Activated gamma-delta T cell treated with Interleukin-2 at 50 U/mL for 16 hours (primary cell): ENCODE measurements at places on chromosomes 2 and 18.

DNA sequence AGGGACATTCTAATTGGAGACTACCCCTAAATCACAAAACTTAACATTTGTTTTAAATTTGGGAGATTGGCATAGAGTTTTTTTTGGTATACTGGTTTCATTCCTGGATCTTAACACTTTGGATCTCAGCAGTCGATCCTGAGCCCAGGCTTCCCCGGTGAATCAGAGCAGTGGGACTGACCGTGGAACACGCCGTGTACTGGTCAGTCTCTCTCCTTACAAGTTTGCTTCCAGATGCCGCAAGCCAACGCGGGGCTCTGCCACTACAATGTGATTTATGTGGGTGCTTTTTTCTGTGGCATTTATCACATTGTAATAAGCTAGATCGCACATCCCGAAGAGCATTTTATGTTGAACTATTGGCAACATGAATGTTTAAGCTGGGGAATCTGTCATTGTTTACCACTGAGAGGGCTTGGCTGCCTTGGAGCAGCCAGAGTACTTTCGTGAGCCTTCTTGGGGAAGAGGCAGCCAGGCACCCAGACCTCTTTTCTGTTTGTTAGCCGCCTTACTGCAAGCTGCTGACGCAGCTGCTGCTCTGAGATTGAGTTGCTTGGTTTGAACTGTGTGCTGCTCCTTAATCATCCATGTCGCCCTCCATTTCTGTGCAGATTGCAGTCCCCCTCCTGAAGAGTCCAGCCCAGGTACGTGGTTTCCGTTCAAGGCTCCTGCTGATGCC, 49.3 kb downstream of the COA5 start:
- DNase-seq, result no peak

DNA sequence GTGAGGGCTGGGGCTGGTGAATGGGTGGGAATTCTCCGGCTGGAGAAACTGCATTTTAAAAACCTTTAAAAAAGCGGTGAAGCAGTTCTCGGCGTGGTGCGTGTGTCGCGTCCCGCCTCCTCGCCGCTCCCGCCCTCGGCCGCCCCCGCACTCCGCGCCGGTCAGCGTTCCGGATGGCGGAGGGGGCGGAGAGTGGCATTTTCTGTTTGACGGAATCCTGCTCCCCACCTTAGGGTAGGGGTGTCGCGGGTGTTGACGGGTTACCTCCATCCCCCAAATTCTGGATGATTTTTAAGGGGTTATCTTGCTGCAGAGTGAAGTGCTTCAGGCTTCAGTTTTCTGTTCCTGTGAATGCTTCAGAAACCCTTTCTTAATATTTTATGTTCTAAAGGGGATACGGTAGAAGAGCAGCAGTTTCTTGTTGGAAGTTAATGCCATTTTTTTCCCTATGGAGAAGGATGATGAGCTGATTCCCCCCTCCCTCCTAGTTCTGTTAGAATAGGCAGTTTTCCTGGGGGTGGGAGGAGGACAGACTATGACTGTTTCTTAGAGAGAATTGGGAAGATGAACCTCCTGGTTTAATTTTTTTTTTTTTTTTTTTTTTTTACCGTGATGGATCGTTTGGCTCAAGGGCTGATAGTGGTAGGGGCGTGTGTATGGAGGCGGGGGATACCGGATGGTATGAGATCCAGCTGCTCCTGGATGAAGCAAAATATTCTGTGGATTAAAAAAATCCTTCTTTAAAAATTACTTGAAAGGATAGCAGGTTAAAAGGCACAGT, 756 bp downstream of the ABI2 start:
- DNase-seq, result peak; percentile 13

GRCh38 chr2:217186668-217187159, 326.9 kb upstream of the TNP1 start:
- DNase-seq, result no peak

DNA sequence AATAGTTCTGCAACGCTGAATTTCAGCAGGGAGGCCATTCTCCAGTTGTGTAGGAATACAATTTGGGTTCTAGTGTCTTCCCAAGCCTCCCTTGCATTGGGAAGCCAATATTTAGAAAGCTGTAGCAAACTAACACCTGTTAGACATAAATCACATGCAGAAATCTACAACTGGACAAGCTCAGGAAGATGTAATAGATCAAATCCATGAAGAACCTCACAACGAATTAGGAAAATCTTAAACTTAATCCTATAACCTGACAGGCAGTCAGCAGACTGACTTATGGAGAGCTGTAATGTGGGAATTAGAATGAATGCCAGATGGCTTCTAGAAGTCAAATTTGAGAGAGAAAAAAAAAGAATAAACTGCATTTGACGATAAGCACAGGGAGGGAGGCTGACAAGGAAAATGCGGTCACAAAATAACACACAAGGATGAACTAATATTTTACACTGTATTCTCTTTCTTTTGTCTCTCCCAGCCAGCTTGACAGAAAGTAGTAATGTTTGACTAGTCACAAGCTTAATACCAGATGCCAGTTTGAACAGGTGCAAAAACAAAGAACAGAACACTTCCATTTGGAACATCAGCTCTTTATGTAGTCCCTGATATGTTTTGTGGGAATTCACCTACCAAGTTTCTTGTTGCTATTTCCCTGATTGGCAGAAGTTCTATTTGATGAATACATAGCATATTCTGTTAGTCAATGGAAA, 50.8 kb upstream of the FANCL start:
- no peak for DNase-seq

GRCh38 chr18:70127359-70127758, 78.1 kb downstream of the RTTN start:
- DNase-seq, result no peak

GRCh38 chr2:196482119-196483065, 157.1 kb upstream of the CCDC150 start:
- DNase-seq, result no peak

DNA sequence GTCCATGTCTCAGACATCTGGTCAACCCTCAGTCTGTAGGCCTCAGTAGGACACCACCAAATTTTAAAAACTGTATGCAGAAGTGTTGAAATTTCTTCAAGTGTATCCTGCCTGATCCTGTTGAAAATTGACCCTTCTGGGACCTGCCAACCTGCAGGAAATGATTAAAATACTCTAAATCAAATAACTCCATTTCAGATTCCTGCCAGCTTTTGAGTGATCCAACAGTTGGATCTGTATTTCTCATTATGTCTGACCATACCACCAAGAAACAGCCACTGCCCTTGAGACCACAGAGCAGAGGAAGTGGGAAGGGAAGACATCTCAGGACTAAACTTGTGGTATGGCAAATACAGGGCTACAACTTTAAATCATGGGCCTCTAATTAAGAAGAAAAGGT, 113.4 kb downstream of the ANTXR1 start:
- no peak for DNase-seq

DNA sequence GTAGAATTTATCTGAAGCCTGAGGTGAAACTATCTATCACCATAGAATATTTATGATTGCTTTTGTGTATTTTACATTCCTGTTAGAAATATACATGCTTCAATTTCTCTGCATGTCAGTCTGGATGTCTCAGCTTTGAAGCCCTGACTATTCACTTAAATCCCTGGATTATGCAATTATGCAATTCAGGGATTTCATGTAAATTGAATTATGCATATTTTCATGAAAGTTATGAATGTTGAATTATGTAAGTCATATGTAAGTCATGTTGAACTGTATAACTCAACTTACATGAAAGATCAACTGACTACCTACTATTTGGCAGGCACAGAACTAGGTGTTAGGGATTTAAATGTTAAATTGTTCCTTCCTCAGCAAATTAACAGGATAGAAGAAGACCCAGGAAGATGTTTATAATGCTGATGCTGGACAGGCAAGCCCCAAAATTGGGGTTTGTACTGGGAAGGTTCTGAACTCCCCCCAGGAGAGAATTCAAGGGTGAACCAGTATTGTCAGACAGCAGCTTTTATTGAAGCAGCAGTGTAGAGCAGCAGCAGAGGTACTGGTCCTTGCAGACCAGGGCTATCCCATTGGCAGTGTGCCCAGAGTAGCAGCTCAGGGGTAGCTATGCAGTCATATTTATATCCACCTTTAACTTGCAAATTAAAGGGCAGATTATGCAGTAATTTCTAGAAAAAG, 236.5 kb downstream of the ZNF804A start:
- DNase-seq, result no peak

GRCh38 chr2:175004730-175004979, 526 bp downstream of the CHN1 start:
- no peak for DNase-seq

- DNase-seq, result no peak
These were observed 21.3 kb downstream of the PLEKHB2 start for GRCh38 chr2:131126436-131126835.

- DNase-seq, result no peak
These were observed 941.1 kb upstream of the FANCL start for GRCh38 chr2:59182249-59182648.

DNA sequence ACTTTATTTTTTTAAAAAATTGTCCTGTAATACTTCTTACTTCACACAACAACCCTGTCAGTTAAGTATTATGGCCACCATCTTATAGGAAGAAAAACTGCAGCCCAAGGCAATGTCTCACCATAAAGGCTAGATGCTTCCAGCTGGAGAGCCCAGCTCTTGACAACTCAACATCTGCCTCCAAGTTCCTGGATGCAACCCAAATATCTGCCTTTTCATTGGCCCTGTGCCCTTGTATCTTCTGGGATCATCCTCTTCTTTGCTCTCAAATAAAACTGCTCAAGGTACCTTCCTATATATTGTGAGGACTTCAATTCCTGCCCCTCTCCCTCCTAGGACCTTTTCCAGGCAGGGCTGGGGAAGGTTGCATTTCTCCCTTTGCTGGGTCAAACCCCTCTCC, 69.5 kb downstream of the BIN1 start:
- DNase-seq, result no peak

- DNase-seq, result no peak
These were observed 184.0 kb upstream of the PID1 start for GRCh38 chr2:229454934-229455631.

GRCh38 chr18:57909620-57910019, 106.5 kb upstream of the ATP8B1 start:
- no peak for DNase-seq

DNA sequence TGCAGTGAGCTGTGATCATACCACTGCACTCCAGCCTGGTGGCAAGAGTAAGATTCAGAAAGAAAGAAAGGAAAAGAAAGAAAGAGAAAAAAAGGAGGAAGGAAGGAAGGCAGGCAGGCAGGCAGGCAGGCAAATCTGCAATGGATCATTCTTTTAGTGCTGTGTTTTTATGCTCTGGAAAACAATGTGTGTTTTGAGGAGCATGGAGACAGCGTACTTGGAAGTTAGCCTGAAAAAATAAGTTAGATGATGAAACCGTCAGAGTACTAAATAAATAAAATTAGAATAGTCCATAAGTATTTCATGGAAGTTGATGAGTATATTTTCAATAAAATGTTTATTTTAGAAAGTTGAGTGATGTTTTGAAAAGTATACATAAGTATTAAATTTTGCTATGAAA, 366.4 kb upstream of the CDH20 start:
- DNase-seq, result no peak

DNA sequence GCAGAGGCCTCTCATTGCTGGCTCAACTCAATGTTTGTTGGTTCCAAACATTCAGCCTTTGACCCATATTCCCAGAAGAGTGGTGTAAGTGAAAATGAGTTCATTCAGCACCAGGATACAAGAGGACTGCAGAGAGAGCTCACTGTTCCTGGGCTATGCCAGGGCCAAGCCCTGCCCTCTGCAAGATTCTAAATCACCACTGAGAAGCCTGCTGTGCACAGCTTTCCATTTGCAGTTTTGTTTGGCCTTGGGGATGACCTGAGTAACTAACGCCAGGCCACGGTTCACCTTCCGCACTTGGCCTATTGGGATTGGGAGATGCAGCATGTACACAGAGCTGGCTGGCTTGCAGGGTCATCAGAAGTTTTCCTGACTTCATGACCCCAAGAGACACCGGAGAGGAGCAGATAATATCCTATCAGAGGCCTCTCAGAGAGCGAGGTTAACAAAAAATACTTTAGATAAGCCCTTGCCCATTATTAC, 12.6 kb downstream of the GKN1 start:
- DNase-seq, result no peak

DNA sequence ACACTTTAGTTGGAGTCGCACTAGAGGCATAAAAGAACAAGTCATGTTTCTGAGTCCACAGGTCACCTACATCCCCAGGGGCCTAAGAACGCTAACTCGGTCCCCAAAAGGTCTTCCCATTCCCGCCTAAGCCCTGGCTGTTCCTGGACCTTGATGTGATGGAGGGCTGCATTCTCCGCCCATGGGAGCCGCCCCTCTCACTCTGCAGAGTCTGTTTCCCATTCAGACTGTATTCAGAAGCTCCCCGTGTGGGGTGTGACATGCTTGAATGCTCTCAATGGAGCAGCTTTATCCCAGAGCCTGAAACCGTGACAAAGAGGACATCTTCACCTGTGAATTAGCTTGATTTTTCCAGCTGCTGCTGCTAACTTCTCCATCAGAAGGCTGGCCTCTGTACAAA, 319.0 kb upstream of the KLHL29 start:
- DNase-seq, result no peak

DNA sequence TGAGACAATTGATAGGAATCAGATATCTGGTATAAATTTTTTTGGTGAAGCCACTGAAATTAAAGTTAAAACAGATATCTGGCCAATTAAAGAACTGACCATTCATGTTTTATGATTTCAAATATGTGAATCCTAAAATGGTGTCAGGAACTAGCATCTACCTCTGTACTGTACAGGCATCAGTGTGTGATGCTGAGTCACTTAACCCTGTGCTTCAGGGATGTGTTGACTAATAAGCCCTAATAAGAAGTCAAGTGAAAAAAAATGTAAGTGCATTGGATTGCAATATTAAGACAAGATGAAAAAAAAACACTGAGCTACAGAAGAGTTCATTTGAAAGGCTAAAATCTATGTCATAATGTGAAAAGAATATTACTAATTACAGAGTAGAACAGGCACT, 9.1 kb upstream of the UNC80 start:
- no peak for DNase-seq

DNA sequence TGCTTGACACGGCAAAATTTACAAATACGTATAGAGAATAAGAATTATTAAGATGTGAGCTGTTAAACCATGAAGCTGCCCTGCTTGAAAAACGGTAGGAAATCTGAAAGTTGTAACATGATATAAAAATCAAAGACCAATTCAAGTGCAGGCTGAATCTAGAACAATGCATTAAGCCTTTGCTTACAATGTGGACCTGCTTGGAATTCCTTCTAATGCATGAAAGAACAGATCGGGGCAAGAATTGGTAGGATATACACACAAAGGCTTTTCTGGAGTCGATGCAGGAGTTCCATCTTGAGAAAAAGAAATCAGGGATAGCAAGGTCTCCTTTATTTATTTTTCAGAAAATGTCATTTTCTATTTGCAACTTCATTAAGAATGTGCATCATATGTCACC, 136.8 kb downstream of the DLGAP1 start:
- no peak for DNase-seq

GRCh38 chr2:133431289-133431688, 137.0 kb downstream of the NCKAP5 start:
- DNase-seq, result no peak

DNA sequence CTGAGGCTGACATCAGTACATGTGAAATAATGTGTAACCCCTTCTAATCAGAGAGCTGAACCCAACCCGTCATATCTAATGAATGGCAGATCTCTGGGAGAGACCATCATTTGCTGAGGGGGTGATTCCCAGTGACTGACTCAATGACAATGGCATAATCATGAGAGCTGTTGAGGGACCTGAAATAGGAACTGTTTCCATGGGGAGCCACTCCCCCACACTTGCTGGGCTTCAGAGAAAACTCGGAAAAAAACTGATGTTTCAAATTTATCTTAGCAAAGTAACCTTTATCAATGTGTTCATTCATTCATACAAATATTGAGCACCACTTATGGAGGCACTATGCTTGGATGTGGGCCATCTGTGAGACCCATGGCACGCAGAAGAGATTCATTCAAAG, 93.4 kb upstream of the ZBTB14 start:
- DNase-seq, result no peak
